ENCODE measurements at places on chromosomes 12 and 14.

GRCh38 chr12:51218607-51219161, 822 bp upstream of the POU6F1 start:
- no peak for DNase-seq

DNA sequence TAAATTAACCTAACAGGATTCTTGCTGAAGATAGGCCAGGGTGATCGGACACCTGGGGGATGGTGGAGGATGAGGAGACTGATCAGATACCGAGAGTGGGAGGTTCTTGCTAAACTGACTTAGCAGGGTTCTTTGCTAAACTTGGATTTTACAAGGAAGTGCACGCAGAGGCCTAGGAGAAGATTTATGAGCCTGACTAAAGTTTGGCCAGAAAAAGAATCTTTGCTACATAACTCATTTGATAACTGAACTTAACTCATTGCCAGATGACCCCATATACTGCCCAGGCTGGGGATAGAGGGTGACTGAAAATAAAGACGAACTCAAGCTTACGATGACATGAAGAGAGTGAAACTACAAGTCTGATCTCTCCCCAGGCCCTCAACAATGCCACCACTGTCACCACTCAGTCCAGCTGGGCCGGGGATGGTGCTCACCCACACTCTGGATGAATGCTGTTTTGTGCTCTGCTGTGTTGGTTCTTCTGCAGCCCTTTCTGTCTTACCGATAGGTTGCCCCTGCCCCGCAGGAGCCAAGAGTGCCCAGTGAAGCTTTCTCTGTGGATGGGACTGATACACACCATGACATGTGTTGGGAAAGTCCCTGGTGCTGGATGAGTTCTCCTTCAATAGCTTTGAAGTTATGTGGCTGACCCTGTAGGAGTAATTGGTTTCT, 29.0 kb downstream of the PPFIBP1 start:
- DNase-seq = no peak

- DNase-seq = peak; percentile 79
These were observed 21.6 kb upstream of the NR4A1 start for GRCh38 chr12:52029685-52030084.

- no peak for DNase-seq
These were observed 120.5 kb upstream of the NCOR2 start for GRCh38 chr12:124687917-124688316.

All from NCI-H2081 treated with DMSO at 0.1 percent for 48 hours (cell line).